ENCODE measurements at places on chromosomes 4 and X.

DNA sequence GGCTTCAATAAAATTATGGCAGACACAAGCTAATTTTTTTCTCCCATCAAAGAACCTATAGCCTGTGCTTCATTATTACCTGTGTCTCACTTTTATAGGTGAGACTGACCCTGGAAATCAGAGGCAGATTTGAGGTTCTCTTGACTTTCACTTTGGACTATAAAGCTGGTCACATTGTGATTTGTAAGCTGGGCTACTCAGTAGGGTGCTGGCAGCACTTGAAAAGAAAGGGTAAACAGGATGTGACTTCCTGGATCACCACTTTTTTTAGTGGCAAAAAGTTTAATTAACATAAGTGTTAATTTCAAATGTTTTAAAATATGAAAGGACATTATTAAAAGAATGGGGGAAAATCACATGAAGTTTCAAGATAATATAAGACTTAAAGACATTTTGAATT lies 50.6 kb upstream of the GATB start:
- DNase-seq = no peak

- DNase-seq = no peak
Observed at GRCh38 chr4:38489011-38489861, 174.8 kb upstream of the KLF3 start.

DNA sequence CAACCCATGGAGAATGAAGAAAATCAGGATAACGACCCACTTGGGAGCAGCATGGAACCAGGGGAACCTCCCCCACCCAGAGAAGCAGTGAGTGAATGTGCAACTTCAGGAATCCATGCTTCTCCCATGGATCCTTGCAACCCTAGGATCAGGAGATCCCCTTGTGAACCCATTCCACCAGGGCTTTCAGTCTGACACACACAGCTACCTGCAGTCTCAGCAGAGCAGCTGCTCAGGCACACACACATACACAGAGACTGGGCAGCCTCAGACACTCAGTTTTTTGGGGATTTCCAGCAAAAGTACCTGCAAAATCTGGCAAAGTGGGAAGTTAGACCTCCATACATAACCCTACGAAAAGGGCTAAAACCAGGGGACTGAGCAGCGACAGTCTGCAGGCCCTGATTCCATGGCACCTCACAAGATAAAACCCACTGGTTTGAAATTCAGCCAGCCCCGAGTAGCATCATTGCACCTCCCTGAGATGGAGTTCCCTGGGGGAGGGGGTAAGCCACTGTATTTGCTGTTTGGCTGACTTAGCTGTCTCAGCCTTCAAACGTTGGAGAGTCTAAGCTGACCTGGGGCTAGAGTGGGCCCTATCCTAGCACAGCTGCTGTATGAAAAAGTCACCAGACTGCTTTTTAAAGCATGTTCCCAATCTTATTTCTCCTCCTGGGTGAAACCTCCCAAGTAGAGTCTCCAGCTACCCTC lies 737.5 kb upstream of the NDST4 start:
- no peak for DNase-seq

DNA sequence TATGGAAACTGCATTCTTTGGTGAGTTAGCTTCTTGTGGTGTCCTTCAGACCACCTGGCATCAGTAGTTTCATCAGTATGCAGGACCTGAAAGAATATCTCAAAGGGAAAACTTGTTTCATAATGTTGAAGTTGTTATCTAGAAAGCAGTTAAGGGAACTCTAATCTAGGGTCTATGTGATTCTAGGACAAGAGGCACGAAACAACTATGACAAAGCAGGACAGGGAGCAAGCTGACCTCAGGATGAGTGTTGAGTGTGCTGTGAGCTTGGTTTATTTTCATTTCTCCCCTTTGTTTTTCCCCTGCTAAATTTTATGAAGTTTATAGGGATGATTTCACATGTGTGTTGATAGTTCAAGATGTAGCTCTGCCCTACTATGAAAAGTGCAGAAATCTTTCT lies 65.7 kb downstream of the MXRA5 start:
- DNase-seq = no peak

DNA sequence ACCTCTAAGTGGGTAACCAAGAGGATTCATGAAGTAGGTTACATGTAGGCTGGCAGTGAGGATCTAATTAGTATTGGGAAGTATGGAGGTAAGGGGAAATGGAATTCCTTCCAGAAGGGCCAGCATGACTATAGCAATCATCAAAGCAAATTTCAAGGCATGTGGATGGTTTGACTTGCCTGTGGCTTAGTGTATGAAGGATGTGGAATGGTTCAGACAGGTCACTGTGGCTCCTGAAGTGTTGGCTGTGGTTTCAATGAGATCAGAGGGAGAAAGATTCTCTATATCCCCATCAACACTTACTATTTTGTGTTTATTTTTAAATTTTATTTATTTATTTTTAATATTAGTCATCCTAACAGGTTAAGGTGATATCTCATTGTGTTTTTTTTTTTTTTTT lies 121.6 kb upstream of the TBC1D9 start:
- DNase-seq = no peak

GRCh38 chr4:143353797-143354196 lies 17.1 kb downstream of the GAB1 start:
- no peak for DNase-seq

- no peak for DNase-seq
Observed at GRCh38 chr4:177692907-177693306, 250.7 kb upstream of the AGA start.

- DNase-seq = no peak
Observed at GRCh38 chrX:108322234-108322633, 116.0 kb downstream of the COL4A6 start.

DNA sequence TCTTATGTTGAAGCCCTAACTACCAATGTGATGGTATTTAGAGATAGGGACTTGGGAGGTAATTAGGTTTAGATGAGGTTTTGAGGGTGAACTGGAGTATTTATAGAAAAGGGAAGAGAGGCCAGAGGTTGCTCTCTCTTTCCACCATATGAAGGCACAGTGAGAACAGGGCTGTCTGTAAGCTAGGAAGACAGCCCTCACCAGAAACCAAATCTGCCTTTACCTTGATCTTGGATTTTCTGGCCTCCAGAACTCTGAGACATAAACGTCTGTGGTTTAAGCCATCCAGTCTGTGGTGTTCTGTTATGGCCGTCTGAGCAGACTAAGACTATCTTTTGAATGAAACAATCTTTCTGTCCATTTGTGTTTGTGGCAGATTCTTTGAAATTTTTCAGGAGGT lies 223.7 kb downstream of the PDHA2 start:
- DNase-seq = no peak

DNA sequence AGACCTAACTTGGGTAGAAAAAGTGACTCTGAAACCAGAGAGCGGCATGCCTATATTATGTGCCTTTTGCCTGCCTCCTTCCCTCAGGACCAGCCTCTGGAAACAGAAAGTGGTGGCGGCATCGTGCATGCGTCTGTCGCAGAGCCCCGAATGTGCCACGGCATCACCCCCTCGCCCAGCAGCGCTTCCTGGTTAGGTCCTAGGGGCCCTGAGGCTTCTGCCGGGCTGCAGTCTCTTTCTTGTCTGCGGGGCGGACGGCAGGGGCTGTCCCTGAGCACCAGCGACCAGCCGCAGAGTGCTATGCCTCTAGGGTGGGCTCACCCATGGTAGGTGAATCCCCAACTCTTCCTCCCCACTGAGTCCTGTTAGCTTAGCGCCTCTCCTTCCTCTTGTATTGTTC lies 68.7 kb downstream of the VSIG4 start:
- no peak for DNase-seq

- no peak for DNase-seq
Observed at GRCh38 chr4:126233483-126233882, 918.7 kb downstream of the FAT4 start.

DNA sequence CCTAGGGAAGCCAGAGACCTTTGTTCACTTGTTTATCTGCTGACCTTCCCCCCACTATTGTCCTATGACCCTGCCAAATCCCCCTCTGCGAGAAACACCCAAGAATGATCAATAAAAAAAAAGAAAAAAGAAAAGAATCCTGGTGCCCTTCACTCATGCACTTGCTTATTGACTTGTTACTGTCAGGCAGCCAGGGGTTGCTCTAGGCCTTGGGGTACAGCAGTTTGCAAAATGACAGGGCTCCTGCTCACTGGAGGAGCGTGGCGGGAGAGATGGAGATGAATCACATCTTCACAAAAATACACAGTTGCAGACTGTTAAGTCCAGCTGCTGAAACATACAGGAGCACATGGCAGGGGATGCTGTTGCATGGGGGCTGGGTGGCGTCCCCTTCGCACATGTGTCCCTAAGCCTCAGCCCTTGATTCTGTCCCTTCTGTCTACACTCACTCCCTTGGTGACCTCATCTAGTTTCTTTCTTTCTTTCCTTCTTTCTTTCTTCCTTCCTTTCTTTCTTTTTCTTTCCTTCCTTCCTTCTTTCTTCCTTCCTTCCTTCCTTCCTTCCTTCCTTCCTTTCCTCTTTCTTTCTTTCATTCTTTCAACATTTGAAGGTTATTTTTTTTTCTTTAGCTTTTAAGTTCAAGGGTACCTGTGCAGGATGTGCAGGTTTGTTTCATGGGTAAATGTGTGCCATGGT lies 16.9 kb upstream of the TMEM271 start:
- DNase-seq = no peak

DNA sequence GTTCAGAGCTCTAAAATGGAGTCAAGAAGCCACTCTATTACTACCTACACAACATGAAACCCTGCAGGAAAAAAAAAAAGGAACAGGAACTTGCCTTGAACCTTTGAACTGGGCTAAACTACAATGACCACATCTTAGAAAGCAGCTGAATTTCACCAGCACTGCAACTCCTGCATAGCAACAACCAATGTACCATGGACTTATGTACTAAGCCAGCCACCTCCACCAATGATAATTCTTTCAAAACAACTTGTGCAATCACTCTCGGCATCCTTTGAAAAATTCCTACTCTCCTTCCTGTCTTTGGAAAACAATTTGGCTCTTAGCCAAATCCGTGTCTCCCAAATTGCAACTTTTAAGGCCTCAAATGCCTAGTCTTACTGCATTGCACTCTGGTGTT lies 26.8 kb upstream of the FMR1 start:
- DNase-seq = no peak

DNA sequence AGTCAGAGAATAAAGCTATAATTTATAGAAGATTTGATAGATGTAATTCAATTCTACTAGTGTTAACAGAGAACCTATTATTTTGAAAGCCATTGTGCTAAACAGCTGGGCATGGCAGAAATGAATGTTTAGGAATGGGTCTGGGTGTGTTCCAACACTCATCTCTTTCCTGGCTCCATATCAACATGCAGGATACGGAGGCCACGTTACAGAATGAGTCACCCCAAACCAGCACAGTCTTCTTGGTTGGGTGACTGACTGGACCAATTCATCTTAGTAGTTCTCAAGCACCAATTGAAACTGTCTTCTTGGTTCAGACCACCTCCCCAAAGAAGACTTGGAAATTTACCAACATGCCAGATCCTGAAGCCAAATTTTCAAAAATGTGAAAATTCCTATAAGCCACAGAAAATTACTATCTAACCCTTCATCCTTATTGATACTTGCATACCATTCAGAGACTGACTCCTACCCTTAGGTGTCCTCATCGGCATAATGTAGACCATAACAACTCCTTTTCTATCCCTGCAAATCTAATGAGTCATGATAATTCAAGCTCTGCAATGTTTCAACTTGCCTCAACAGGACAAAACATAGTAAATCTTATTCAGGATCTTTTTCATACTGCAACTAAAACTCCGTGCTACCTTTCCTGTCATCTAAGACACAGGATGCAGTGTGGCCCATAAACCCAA lies 52.0 kb upstream of the ATOH1 start:
- DNase-seq = no peak

GRCh38 chr4:13918110-13918509 lies 290.6 kb upstream of the BOD1L1 start:
- DNase-seq = no peak

DNA sequence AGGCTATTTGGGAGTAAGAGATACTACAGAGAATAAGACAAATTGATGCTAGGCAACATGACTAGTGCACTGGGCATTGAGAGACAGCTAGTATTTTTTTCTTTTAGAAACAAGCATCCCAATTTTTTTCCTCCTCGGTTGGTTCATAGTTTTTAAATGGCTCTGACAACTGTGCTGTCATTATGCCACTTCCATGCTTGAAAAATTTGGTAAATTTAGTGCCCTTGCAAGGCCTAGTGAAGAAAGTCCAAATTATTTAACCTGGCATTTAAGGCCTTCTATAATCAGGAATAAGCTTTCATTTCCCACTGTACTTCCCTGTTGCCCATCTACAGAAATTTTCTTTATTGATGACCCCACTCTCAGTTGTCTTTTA lies 15.8 kb downstream of the VSIG4 start:
- no peak for DNase-seq

GRCh38 chr4:185346975-185347601 lies 48.6 kb downstream of the LRP2BP start:
- no peak for DNase-seq

- DNase-seq = no peak
Observed at GRCh38 chr4:156638925-156639605, 332.5 kb downstream of the PDGFC start.

DNA sequence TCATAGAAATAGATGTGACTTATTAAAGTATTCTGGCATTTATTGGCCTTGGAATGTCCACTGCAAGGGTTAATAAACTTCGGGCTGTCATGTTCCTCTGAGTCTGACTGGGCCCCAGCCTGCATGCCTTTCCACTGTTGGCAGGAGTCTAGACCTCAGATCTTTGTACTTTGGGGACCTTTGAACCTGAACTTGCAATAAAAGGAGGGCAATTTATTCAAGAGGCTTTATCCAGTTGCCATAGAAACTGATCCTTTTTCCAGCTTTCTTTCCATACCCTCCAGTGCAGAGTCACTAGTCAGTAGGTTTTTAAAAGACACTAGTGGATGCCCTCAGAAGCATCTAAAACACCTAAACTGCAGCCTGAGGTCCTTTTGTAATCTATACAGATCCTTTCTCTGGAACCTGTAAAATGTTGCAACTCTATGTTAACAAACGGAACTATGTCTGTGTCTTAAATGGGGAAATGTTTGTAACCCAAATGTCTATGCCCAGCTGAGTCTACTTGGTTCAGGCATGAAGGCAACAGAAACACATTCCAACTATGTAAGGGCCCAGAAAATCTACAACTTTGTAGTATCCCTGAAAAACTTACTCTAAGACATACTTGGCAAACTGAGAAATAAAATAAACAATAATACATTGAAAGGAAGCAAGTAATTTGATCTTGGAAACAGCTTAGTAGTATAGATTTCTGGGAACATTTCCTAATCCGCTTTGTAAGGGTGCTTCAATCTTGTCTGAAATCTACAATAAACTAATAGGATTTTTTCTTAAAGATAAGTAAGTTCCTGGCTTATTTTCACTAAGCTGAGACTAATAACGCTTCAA lies 41.5 kb downstream of the SOWAHB start:
- no peak for DNase-seq

DNA sequence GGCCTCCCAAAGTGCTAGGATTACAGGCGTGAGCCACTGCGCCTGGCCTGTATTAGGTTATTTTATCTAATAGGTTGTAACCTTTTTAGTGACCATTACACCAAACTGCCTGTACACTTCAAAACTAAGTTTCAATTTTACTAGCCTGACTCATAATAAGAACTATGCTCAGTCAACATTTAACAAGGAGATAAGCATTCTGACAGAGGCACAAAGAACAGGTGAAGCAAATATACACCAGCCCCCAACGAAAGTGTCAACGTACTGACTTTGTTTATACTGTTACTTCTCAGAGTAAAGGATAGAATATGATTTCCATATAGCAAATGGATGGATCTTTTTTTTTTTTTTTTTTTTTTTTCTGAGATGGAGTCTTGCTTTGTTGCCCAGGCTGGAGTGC lies 62.8 kb downstream of the SHISA3 start:
- no peak for DNase-seq

Measured in stimulated activated CD8-positive, alpha-beta memory T cell treated with anti-CD3 and anti-CD28 coated beads, Interleukin-4, amount 100 ng/mL, for 1 hour (primary cell).